ENCODE measurements at places on chromosomes 16 and 17.

DNA sequence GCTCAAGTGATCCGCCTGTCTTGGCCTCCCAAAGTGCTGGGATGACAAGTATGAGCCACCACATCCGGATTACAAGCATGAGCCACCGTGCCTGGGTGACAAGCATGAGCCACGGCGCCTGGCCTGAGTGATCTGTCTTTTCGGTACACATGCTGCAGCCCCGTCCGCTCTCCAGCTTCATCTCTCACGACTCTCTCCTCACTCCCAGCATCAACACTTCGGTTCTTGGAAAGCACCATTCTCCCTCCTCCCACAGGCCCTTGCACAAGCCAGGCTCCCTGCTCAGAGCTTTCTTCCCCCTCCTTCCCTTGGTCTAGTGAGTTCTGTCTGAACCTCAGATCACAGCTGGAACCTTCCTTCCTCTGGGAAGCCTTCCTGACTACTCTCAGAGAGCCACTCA, 6.5 kb upstream of the NCBP3 start:
- DNase-seq: no peak

DNA sequence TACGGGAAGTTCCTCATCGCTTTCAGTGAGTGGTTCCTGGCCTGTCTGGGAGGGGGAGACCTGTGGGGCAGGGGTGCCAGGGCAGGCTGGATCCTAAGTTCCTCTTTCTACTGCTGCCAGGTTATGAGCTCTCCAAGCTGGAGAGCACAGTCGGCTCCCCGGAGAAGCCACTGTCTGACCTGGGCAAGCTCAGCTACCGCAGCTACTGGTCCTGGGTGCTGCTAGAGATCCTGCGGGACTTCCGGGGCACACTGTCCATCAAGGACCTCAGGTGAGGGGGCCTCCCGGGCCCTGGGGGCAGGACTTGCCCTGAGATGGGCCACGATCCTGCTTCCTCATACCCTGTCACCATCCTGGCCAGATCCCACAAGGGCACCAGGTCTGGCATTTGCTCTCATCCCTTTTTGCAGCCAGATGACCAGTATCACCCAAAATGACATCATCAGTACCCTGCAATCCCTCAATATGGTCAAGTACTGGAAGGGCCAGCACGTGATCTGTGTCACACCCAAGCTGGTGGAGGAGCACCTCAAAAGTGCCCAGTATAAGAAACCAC, 5.1 kb downstream of the PRSS8 start:
- DNase-seq: no peak

DNA sequence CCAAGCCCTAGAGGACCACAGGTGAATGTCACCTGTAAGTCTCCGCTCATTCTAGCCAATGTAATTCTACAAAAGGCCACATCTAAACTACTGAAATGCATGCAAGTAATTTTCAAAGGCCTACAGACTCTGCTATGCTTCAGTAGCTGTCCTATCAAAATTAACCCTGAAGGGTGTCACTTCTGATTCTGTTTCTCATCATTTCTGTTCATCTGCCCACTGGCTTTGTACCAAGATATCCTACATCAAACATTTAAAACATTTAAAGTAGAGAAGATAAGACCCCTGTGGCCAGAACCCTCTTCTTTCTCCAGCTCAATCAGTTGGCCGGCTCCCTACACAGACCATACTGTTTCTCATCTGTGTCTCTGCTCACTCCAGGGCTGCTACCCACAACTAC, 21.5 kb downstream of the PHF12 start:
- DNase-seq: no peak

DNA sequence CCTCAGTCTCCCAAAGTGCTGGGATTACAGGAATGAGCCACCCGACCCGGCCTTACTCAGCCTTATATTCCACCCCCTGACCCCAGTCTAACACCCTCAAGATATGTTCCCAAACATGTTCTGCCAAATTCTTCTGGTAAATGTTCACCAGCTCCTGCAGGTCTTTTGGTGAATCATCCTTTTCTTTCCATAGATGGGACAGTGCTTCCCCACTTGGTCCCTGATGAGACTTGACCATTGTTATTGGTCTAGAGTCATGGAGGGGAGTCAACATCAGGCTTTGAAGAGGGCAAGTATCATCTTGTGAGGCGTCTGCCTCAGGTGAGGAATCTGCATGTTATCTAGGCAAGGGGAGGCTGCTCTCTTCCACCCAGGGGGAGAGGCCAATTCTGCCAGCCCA, 10.4 kb upstream of the RUNDC3A start:
- no peak for DNase-seq

DNA sequence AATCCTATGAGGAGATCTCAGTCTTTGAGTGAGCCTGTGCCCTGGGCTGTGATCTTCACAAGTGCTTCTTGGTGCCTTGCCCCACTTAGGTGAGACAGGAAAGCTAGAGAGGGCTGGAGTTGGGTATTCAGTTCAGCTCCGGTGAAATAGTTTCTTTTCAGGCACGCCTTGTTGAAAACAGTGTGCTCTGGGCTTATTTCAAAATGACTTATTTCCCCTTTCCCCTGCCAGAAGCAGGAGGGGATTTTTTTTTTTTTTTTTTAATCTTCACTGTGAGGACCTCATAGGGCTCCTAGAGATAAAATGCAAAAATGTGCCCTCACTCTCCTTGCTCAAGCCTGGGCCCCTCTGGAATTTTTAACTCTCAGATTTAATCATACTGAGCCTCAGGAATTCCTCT, 27.2 kb downstream of the MOSMO start:
- no peak for DNase-seq

All from activated CD8-positive, alpha-beta memory T cell treated with anti-CD3 and anti-CD28 coated beads, Interleukin-2, amount 50 U/mL, for 4 hours (primary cell).